T-helper 17 cell (primary cell): ENCODE measurements at places on chromosomes 4 and X. TPM values are rescaled to one million over a fixed set of nuclear protein-coding genes. Genes with fewer than 3 reads are reported as not detected.
A peak's percentile ranks its signal among the peaks of the same experiment; 100 is the strongest.

TBC1D1 gene
- 45.5 TPM for total RNA-seq

- DNase-seq = no peak
- peaks cover 6% of the 10 kb centered on the region for H3K4me1 ChIP-seq
- no peaks in the 10 kb centered on the region for H3K27me3 ChIP-seq
- H3K27ac ChIP-seq = no peak overlapping the region
- H3K4me3 ChIP-seq = peak overlapping the region; percentile 28
Measured at GRCh38 chr4:159292137-159292896, 189.4 kb downstream of the RAPGEF2 start.

- H3K27ac ChIP-seq = no peak overlapping the region
- H3K4me3 ChIP-seq = no peak overlapping the region
- no peaks in the 10 kb centered on the region for H3K36me3 ChIP-seq
- H3K27me3 ChIP-seq = no peaks in the 10 kb centered on the region
- no peak for DNase-seq
- H3K4me1 ChIP-seq = no peaks in the 10 kb centered on the region
Measured at GRCh38 chr4:104279744-104280143, 214.9 kb downstream of the CXXC4 start.

DNA sequence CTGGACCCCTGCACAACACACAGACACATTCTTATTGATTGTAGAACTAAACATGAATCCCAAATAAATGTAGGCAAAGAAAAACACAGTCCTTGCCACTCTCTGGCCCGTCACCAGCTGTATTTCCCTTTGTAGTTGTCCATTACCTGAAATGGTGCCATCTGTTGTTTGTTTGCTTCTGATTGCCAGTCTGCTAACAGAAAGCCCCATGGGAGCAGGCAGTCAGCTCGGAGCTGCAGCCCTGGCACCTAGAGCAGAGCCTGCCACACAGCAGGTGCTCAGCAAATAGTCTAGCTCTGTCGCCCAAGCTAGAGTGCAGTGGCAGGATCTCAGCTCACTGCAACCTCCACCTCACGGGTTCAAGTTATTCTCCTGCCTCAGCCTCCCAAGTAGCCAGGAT is 28.9 kb downstream of the CPLX1 start:
- peaks cover 2% of the 10 kb centered on the region for H3K36me3 ChIP-seq
- H3K4me3 ChIP-seq = no peak overlapping the region
- H3K27ac ChIP-seq = no peak overlapping the region
- H3K4me1 ChIP-seq = peaks cover 34% of the 10 kb centered on the region

DNA sequence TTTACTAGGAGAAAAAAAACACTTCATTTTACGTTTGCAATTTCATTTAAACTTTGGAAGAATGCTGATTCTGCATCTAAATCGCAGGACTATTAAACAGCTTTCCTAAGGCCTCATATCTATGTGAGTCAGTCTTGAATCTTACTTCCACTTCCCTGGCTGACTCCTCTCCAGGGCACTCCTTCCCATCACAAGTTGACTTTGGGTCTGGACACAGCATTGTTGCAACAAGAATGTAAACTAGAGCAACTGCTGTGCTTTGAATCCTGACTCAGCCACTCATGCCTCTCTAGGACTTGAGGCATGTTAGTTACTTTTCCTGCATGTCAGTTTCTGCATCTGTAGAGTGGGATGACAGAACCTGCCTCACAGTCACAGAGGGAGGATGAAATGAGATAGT is 413.8 kb downstream of the FAT4 start:
- H3K4me3 ChIP-seq = no peak overlapping the region
- H3K36me3 ChIP-seq = no peaks in the 10 kb centered on the region
- H3K27me3 ChIP-seq = no peaks in the 10 kb centered on the region
- no peaks in the 10 kb centered on the region for H3K4me1 ChIP-seq

HGFAC gene
- total RNA-seq = not detected

GRCh38 chrX:28981952-28982351 is 394.7 kb downstream of the IL1RAPL1 start:
- H3K4me1 ChIP-seq = no peaks in the 10 kb centered on the region
- no peaks in the 10 kb centered on the region for H3K27me3 ChIP-seq
- no peak overlapping the region for H3K27ac ChIP-seq
- no peak for DNase-seq
- no peak overlapping the region for H3K4me3 ChIP-seq

DNA sequence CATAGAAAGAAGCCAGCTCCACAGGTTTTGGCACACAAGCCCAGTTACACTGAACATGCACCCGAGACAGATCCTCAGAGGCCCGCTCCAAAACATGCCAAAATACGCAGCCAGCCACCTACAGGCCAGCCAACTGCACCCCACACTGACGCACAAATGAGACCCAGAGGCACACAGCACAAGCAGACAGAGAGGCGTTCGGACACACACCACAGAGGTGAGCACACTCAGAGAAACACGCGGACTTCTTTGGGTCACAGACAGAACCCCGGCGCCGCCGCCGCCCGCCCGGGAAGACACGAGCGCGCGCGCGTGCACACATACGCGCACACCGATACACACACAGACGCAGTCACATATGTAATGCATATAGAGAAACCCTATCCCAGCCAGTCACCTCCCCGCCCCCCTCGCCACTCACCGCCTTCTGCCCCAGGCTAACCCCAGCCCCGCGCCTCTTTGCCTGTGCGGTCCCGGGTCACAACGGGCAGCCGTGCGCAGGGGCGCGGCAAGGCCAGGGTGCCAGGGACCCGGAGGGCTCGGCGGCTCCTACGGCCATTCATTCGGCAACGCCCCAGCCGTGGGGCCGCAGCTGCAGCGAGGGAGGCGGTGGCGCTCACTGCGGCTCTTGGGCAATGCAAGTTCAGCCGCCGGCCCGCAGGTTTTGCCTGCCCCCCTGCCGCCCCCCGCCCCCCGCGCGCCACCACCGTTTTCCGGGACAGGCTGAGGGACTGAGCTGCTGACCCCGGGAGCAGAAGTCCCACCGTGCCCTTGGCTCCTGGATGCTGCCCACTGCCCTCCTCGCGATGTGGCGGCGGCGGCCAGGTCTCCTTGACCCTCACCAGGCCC is 553 bp downstream of the SEPTIN6 start:
- peaks cover 2% of the 10 kb centered on the region for H3K36me3 ChIP-seq
- DNase-seq = peak; percentile 55
- H3K27me3 ChIP-seq = no peaks in the 10 kb centered on the region
- H3K4me1 ChIP-seq = peaks cover 14% of the 10 kb centered on the region

DNA sequence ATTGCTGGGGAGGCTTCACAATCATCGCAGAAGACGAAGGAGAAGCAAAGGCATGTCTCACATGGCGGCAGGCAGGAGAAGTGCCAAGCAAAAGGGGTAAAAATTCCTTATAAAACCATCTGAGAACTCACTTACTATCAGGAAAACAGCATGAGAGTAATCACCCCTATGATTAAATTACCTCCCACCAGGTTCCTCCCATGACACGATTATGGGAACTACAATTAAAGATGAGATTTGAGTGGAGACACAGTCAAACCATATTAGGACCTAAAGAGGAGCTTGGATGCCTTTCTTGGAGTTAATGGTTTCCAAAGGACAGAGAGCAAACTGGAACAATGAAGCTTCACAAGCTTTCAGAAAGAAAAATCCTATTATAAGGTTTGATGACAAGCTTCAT is 168.4 kb upstream of the SMARCAD1 start:
- H3K4me3 ChIP-seq = no peak overlapping the region
- no peaks in the 10 kb centered on the region for H3K4me1 ChIP-seq
- H3K27ac ChIP-seq = no peak overlapping the region
- no peaks in the 10 kb centered on the region for H3K27me3 ChIP-seq
- no peak for DNase-seq

DNA sequence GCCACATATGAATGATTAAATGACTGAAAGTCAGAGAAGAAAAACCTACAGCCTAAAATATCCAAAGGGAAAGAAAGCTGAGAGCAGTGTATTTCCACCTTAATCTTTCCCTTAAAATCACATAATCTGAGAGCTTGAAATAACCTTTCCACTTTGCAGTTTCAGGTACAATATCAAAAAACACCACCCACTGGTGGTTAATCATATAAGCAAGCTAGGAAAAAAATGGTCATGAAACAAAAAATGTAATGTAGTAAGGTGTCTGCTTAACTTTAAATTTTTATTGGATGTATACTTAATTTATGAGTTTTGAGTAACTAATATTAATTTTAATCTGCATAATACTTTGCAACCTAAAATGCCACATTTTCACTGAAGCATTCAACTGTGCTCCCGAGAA is 3.2 kb downstream of the PRDM5 start:
- peaks cover 62% of the 10 kb centered on the region for H3K27me3 ChIP-seq
- H3K4me1 ChIP-seq = peaks cover 10% of the 10 kb centered on the region
- no peak overlapping the region for H3K27ac ChIP-seq
- no peak for DNase-seq
- H3K4me3 ChIP-seq = no peak overlapping the region
- peaks cover 13% of the 10 kb centered on the region for H3K36me3 ChIP-seq

CXXC4 gene
- 0.21 TPM for total RNA-seq

SULT1B1 gene
- total RNA-seq = 4.3 TPM

- no peak for DNase-seq
- no peak overlapping the region for H3K4me3 ChIP-seq
- H3K27me3 ChIP-seq = no peaks in the 10 kb centered on the region
Measured at GRCh38 chr4:5751666-5752375, 40.8 kb downstream of the EVC start.

PORCN gene
- total RNA-seq = 18.0 TPM

DNA sequence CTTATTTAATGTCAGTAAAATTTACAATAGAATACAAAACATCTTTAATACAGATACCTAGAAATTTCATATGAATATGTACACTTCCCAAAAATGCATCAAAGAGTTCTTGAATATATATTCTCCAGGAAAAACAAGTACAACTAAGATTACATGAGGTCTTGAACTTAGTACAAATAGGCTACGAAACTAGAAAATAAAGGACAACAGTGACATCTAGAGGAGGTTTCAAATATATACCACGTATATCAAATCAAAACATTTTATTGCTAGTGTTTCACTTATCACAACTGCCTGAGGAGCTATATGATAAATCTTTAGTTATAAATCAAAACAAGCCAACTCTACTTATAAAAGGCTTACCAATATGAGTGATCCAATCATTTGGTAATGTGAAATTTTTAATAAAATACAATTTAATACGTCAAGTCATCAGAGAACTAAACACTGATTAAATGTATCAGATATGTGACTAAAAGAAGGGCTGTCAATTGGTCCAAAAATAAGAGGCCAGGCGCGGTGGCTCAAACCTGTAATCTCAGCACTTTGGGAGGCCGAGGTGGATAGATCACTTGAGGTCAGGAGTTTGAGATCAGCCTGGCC is 36.6 kb downstream of the ANAPC10 start:
- no peak for DNase-seq
- H3K4me1 ChIP-seq = peaks cover 20% of the 10 kb centered on the region
- no peak overlapping the region for H3K4me3 ChIP-seq
- H3K36me3 ChIP-seq = peaks cover 3% of the 10 kb centered on the region
- no peaks in the 10 kb centered on the region for H3K27me3 ChIP-seq
- peak overlapping the region; percentile 67 for H3K27ac ChIP-seq

GRCh38 chr4:110637408-110638088 is 14.7 kb upstream of the PITX2 start:
- no peaks in the 10 kb centered on the region for H3K4me1 ChIP-seq
- peak overlapping the region; percentile 2 for H3K27ac ChIP-seq
- DNase-seq = no peak

PDZD4 gene
- 45.6 TPM for total RNA-seq

CCKAR gene
- not detected for total RNA-seq

DNA sequence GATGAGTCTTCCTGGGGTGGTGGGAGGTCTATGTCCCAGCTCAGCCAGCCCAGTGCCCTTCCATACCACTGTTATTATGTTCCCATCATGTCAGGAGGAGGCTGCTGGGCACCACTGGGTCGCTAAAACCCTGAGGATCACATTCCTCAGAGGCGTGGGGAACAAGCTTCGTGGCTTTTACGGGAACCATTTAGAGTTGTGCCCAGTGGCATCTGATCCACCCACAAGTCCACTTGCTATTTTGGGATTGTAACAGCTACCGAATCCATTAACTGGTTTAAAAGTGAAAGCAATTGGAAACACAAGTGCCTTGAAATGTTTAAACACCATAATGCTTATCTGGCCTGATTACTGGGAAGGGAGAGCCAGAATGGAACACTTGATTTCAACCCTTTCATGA is 13.1 kb upstream of the CCKAR start:
- H3K36me3 ChIP-seq = peaks cover 3% of the 10 kb centered on the region
- peaks cover 21% of the 10 kb centered on the region for H3K27me3 ChIP-seq
- no peaks in the 10 kb centered on the region for H3K4me1 ChIP-seq
- H3K27ac ChIP-seq = no peak overlapping the region
- no peak overlapping the region for H3K4me3 ChIP-seq

- H3K4me3 ChIP-seq = peak within 1 kb of the TSS; percentile 95
- DNase-seq = no peak
- H3K27me3 ChIP-seq = no peaks in the 10 kb centered on the region
- peak within 1 kb of the TSS; percentile 98 for H3K27ac ChIP-seq
- peaks cover 27% of the 10 kb centered on the region for H3K4me1 ChIP-seq
- peaks cover 4% of the 10 kb centered on the region for H3K36me3 ChIP-seq
Measured at GRCh38 chr4:103076747-103077347, at the start of gene SLC9B2. Gene SLC9B2, minus strand, starts transcription at chr4:103076761. Its CDS starts 9,211 bp downstream, at chr4:103067550.

PNCK gene
- total RNA-seq = not detected
